ENCODE measurements at places on chromosomes 1 and 21. TPM values are rescaled to one million over a fixed set of nuclear protein-coding genes. Genes with fewer than 3 reads are reported as not detected.

DNA sequence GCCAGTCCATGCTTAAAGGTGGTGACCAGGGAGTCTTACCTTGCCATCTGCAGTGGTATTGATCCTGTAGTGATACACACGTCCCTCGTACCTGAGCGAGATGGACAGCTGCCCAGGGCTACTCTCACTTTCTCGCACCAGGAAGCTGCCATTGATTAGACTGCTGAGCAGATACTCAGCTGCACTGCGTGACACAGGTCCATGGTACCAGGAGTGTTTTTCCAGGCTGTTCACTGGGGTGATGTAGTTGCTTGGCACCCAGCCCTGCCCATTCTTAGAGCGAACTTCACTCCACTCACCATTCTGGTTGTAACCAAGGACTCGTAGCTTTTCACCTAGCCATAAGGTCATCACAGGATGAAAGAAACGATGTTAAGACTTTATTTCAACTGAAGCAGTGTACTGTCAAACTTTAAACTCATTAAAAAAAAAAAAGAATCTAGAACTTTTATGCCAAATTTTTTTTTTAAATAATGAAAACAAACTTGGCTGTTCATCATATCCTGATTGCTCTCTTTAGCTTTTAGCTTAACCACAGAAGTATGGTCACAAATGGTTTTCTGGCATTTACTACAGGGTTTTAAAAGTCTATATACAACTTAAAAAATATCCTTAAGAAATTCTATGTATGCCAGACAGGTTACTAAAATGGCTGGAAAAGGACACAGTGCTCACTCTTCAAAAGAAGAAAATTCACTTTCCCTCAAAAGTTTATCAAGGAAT lies 44.6 kb downstream of the TOR3A start:
- DNase-seq, result peak; percentile 87

DNA sequence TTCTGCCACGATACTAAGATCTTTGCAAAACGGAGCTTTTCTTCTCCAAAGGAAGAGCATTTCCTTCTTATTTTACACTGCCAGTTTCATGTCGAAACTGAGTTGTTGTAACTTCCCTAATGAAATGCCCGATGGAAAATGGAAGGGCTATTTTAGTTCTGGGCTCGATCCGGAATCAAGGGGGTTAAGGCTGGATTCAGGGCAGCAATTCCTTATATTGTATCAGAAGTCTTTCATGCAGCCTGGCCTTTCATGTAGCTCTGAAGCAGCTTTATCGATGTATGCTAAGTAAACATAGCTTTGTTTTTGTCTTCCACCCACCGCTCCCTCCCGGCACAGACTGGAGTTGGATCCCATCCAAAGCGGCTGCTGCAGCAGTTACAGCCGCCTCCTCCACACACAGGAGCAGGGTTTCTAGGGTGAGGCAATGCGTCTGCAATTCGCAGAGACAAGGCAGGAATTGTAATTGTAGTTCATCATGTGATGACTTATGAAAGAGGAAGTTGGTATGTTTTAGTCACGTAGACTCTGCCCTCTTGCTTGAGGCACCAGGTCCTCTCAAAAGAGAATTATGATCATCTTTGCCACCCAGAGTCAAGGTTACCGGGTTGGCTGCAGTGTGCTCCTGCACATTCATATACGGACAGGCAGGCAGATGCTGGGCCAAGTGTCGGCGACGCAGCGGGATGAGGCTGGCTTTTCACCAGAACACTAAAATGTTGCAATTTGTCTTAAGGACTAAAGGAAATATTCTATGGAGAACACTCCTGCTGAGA lies 2.6 kb upstream of the IRF2BP2 start:
- DNase-seq, result peak; percentile 98

Gene SPRR2B
- total RNA-seq, result not detected

DNA sequence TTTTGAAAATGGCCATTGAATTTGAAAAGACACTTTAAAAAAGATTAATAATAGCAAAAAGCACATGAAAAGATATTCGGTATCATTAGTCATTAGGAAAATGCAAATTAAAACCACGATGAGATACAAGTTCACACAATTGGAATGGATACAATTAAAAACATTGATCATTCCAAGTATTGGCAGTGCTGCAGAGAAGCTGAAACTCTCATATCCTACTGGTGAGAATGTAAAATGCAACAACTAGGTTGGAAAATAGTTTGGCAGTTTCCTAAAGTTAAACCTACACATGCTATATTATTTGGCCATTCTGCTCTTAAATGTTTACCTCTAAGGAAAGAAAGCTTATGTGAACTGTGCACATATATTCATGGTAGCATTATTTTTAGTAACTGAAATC lies 838.7 kb upstream of the PRMT6 start:
- no peak for DNase-seq

DNA sequence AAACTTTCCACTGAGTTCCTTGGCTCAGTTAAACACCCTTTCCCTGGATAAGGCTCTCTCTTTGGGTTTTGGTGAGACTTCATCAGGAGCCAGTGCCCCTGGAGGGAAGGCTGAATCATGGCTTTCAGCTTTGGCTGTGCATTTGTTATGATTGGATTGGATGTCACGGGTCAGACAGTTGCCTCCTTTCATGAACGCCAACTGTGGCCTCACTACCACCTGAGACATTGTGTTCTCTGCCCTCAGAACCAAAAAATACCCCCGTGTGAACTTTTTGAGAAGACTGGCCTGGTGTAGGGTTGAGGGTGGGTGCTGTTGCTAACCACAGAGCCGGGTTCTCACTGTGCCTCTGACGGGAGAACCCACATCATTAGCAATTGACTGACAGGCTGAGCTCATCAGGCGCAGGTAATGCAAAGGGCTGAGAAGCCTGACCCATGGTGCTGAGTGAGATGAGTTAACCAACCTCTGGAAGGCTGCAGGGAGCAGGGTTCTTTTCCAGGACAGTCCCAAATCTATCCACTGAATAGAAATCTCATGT lies 65.6 kb downstream of the HHAT start:
- DNase-seq, result no peak

GRCh38 chr21:31554511-31555022 lies 104.9 kb upstream of the SOD1 start:
- DNase-seq, result peak; percentile 47

Gene CD101
- total RNA-seq, result 0.17 TPM

Gene FCMR
- total RNA-seq, result not detected

GRCh38 chr1:186750257-186750656 lies 70.0 kb upstream of the PTGS2 start:
- no peak for DNase-seq

DNA sequence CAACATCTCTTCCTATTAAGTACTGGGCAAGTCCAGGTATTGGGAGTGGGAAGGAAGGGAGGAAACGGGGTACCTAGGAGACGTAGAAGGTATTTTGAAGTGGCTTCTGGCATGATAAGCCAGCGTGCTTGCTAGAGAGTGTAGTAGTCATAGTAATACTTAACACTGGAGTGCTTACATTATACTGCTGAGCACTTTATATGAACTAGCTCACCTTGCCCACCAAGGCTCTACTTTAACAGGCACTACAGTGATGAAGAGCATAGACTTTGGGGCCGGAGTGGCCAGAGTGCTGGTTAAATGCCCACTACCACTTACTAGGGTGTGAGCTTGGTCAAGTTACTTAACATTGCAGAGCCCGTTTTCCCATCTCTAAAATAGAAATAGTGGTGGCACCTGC lies 61.7 kb downstream of the ACP6 start:
- no peak for DNase-seq

DNA sequence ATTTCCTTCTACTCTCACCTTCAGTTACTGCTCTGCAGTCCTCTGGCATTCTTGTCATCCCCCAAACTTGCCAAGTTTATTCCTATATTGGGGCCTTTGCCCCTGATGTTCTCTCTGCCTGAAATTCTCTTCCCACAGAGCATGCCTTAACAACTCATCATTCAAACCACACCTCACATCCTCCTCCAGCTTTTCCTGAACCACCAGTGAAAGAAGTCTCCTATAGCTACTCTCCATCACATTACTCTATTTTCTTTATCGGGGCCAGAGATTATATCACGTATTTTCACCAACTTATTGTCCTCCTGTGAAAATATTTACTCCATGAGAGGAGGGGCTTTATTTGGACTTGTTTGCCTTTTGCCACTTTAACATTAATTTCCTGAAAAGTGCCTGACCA lies 32.1 kb downstream of the EXTL2 start:
- peak; percentile 13 for DNase-seq

GRCh38 chr1:118204648-118205047 lies 19.6 kb upstream of the SPAG17 start:
- DNase-seq, result no peak

- no peak for DNase-seq
Measured at GRCh38 chr1:177848577-177848976, 121.3 kb downstream of the SEC16B start.

Gene DPT
- not detected for total RNA-seq

- DNase-seq, result no peak
Measured at GRCh38 chr1:109567877-109568672, 19.7 kb downstream of the GNAI3 start.

DNA sequence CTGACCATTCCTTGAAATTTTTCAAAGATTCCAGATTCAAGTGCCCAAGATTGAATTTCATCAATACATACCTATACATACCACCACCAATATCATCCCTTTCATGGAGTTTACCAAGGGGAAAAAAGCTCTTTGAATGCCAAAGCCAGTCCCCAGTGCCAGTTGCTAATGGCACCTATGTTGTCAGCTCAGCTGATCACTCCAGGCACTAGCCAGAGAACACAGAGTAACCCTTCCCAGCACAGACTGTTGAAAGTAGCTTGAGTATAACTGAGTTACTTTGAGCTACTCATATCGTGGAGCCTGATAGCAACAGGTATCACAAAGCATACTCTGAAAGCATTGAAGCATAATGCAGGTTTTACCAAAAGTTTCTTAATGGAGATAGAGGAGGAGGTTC lies 133.9 kb upstream of the NFIA start:
- no peak for DNase-seq

GRCh38 chr1:192061556-192061955 lies 96.7 kb upstream of the RGS18 start:
- DNase-seq, result no peak

Gene PTPRC
- total RNA-seq, result not detected

Gene RNU1-3
- under 0.01 TPM for total RNA-seq

DNA sequence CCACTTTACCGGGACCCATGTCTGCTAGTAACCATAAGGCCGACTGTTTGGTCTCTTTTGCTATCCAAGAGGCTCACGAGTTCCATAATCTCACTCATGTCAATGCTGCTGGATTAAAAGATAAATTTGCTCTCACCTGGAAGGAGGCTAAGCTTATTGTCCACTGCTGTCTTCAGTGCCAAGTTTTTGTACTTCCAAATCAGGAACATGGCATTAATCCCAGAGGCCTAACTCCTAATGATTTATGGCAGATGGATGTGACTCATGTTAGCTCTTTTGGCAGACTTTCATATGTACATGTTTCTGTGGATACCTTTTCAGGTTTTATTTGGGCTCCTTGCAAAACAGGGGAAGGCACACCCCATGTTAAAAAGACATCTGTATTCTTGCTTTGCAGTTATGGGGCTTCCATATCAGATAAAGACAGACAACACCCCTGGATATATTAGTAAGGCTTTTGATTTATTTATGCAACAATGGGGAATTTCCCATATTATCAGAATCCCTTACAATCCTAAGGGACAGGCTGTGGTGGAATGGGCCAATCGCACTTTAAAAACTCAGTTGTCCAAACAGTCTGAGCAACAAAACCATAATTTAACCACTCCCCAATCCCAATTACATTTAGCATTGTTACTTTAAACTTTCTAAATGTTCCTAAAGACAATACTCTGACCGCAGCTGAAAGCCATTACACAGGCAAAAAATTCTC lies 162.7 kb downstream of the IER5 start:
- peak; percentile 82 for DNase-seq

Gene DNASE2B
- total RNA-seq, result not detected

DNA sequence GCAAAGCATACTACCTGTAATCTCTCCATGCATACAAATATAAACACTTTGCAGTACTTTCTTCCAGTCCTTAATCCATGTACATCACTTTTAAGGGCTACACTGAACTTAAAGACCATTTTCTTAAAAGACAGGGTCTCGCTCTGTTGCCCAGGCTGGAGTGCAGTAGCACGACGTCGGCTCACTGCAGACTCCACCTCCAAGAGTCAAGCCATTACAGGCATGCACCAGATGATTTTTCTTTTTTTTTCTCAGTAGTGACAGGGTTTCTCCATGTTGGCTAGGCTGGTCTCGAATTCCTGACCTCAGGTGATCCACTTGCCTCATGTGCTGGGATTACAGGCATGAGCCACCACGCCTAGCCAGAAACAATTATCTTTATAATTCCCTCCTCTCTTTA lies 22.9 kb downstream of the PUM1 start:
- DNase-seq, result no peak

DNA sequence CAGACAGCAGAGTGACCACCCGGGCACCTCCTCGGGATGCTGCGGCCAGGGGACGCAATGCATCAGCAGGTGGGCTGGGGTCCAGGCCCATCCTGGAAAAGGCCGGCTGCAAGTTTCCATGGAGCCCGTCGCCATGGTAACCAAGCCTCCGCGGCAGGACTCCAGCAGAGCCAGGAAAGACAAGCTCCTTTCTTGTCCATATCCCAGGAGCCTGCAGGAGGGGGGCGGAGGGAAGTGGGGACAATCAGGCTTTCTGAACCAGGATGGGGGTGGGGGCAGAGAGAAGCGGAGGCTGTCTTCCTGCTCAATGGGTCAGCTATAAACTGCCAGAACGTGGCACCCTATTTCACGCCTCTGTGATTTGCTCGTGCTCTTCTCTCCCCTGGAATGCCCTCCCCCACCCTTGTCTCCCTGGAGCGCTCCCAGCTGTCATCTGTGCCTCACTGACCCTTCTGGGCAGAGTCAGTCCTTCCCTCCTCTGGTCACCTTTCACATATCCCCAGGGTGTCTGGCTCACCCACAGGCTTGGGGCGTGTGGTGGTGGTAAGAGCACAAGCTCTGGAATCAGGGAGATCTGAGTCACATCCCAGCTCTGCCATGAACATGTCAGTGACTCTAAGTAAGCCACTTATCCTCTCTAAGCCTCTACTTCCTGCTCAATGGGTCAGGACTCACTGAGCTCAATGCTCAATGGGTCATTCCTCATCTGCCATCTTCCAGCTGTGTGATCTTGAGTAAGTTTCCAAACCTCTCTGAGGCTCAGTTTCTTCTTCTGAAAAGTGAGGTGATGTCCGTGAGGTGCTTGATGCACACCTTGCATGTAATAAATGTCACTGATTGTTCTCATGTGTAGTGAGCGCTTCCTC lies 58.9 kb upstream of the LAPTM5 start:
- peak; percentile 50 for DNase-seq

- DNase-seq, result peak; percentile 11
Measured at GRCh38 chr1:222880587-222880986, 65.7 kb downstream of the DISP1 start.

- peak; percentile 7 for DNase-seq
Measured at GRCh38 chr1:93692451-93692861, 10.8 kb upstream of the BCAR3 start.

- DNase-seq, result no peak
Measured at GRCh38 chr1:223123011-223123610, 19.9 kb downstream of the TLR5 start.

All from dermis blood vessel endothelial cell (primary cell).